ENCODE measurements at places on chromosomes 12 and 14.

- no peaks in the 10 kb centered on the region for H3K4me1 ChIP-seq
- DNase-seq = no peak
- no peaks in the 10 kb centered on the region for H3K36me3 ChIP-seq
- no peak overlapping the region for H3K4me3 ChIP-seq
- H3K27me3 ChIP-seq = no peaks in the 10 kb centered on the region
- no peak overlapping the region for H3K27ac ChIP-seq
Measured at GRCh38 chr14:42523666-42524065, 917.0 kb downstream of the LRFN5 start.

- H3K4me1 ChIP-seq = no peaks in the 10 kb centered on the region
- H3K36me3 ChIP-seq = no peaks in the 10 kb centered on the region
- no peak for DNase-seq
- H3K4me3 ChIP-seq = no peak overlapping the region
Measured at GRCh38 chr12:17372508-17372907, 717.5 kb downstream of the RERGL start.

DNA sequence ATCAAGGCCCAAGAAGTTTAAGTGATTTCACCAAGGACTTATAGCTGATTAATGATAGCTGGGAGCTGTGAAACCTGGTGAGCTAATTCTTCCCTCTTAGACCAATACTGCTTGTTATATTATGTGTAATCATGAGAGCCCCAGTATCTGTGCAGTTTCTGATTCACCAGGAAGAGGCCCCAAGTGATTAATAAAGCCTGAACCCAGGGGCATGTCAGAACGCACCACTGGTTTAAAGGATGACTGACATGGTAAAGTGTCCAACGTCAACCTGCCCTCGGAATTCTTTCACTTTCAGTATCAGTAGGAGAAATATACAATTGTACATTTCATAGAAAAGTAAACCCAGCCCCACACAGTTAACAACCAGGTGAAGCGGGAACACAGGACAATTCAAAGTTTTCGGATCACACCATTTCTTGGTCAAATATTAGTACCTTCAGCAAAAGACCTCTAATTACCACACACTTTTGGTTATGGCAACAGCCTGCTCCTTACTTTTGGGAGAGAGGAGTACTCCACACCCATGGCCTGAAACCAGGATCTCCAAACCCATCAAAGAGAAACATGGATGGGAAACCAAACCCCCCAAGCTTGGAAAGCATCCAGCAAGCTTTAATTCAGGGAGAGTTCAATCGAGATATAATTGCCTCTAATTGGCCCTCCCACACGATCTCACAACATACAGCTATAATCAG lies 28.5 kb downstream of the TMCC3 start:
- no peaks in the 10 kb centered on the region for H3K36me3 ChIP-seq
- peak overlapping the region; percentile 64 for H3K27ac ChIP-seq
- peak overlapping the region; percentile 56 for H3K4me3 ChIP-seq
- peaks cover 2% of the 10 kb centered on the region for H3K27me3 ChIP-seq
- peaks cover 13% of the 10 kb centered on the region for H3K4me1 ChIP-seq

GRCh38 chr12:68140556-68140955 lies 19.0 kb downstream of the IFNG start:
- no peaks in the 10 kb centered on the region for H3K27me3 ChIP-seq
- peaks cover 55% of the 10 kb centered on the region for H3K4me1 ChIP-seq
- peaks cover 8% of the 10 kb centered on the region for H3K36me3 ChIP-seq
- DNase-seq = no peak
- no peak overlapping the region for H3K4me3 ChIP-seq
- peak overlapping the region; percentile 34 for H3K27ac ChIP-seq

DNA sequence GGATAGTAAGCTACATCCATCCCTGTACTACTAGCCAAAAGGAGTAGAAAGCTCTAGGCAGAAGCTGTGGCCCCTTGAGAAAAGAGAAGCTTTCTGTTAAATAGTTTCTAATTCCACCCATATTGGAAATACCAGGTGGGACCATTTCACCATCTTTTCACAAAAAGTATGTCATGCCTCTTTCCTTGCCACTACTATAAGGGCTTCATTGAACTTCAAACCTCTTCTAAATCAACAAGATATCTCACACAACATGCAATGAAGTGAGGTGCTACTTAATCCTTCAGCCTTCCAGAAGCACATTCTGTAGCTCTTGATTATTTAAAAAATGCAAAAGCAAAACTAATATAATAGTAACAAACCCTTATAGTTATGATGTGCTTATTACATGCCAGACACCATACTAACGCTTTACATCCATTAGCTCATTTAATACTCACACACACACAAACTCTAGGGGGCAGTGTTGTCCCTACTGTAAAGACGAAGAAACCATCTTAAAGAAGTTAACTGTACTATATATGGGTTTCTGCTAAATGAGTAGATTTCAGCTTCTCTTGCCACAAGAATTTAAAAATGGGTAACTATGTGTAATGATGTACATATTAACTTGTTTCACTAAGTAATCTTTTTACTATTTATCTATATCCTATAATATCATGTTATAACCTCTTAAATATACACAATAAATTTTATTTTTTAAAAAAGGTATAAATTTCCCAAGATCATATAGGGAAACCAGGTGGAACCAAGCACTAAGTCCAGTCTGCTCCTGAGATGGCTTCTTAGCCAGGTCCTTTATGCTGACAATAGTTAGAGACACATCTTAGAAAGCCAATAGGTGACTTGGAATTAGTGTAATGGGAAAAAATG lies 124.4 kb downstream of the RPS29 start:
- no peaks in the 10 kb centered on the region for H3K36me3 ChIP-seq
- H3K27me3 ChIP-seq = peaks cover 16% of the 10 kb centered on the region
- DNase-seq = peak; percentile 88
- H3K27ac ChIP-seq = no peak overlapping the region
- H3K4me3 ChIP-seq = no peak overlapping the region
- no peaks in the 10 kb centered on the region for H3K4me1 ChIP-seq

- no peaks in the 10 kb centered on the region for H3K36me3 ChIP-seq
- no peak for DNase-seq
- no peak overlapping the region for H3K27ac ChIP-seq
- no peaks in the 10 kb centered on the region for H3K4me1 ChIP-seq
Measured at GRCh38 chr12:85423947-85424346, 143.9 kb downstream of the ALX1 start.

DNA sequence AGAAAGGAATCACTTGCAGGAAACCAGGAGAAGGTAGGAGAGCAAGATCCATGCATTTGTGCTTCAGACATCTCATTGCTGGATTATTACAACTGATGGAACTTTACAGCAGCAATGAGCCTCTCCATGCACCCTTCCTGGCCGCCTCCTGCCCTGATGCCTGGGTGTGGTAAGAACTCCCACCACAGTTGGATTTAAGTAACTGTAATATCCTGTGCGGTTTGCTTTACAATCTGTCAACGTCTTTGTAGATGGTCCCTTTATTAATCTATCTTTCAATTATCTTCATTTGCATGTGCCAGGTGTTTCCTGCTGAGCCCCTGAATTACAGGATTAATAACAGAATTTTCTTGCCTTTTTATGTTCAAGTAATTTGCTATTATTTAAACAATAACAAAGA lies 1300.5 kb upstream of the TMEM132C start:
- no peaks in the 10 kb centered on the region for H3K4me1 ChIP-seq
- no peak overlapping the region for H3K27ac ChIP-seq
- no peak overlapping the region for H3K4me3 ChIP-seq
- no peaks in the 10 kb centered on the region for H3K27me3 ChIP-seq
- no peaks in the 10 kb centered on the region for H3K36me3 ChIP-seq

All from activated CD4-positive, alpha-beta T cell treated with anti-CD3 and anti-CD28 coated beads, Interleukin-2, amount 10 ng/mL, durations not matched to agents 24 days and 14 days (primary cell).